Smooth muscle cell of the umbilical artery (primary cell): ENCODE measurements at places on chromosomes 1 and 21. TPM values are rescaled to one million over a fixed set of nuclear protein-coding genes. Genes with fewer than 3 reads are reported as not detected.

The GJC2 gene
- 2.1 and 3.8 TPM in 2 replicates for total RNA-seq

The LHX4 gene
- total RNA-seq: under 0.01 TPM in 2 replicates

The KDF1 gene
- not detected in 2 replicates for total RNA-seq

The TIE1 gene
- 1.2 and 9.2 TPM in 2 replicates for total RNA-seq

The PRAMEF6 gene
- not detected in 2 replicates for total RNA-seq

The ODR4 gene
- 26.7 and 31.5 TPM in 2 replicates for total RNA-seq

The CD1D gene
- total RNA-seq: 0.51 and 3.0 TPM in 2 replicates

The FCGR1A gene
- total RNA-seq: not detected in 2 replicates
